Tracheal epithelial cell (primary cell): ENCODE measurements at places on chromosomes 1 and 21. TPM values are rescaled to one million over a fixed set of nuclear protein-coding genes. Genes with fewer than 3 reads are reported as not detected.

The PCAT6 gene
- 0.24 TPM in 1 of 2 replicates, not detected in the other for total RNA-seq

The TPRG1L gene
- total RNA-seq, result 17.6 and 18.1 TPM in 2 replicates

The CNIH3 gene
- total RNA-seq, result 1.7 TPM in 1 of 2 replicates, not detected in the other

The B4GALT3 gene
- 19.0 and 23.2 TPM in 2 replicates for total RNA-seq

The FAM163A gene
- not detected in 2 replicates for total RNA-seq

The ATP5PF gene
- total RNA-seq, result 27.7 and 51.4 TPM in 2 replicates

The NCAM2 gene
- under 0.01 and 1.5 TPM in 2 replicates for total RNA-seq

The CD52 gene
- total RNA-seq, result not detected in 2 replicates

The SPATA46 gene
- total RNA-seq, result not detected in 2 replicates

The LCK gene
- 0.24 TPM in 1 of 2 replicates, not detected in the other for total RNA-seq

The S100A11 gene
- 79.3 and 93.7 TPM in 2 replicates for total RNA-seq

The CASQ1 gene
- total RNA-seq, result not detected in 2 replicates

The ODR4 gene
- total RNA-seq, result 22.2 and 27.3 TPM in 2 replicates

The HMCN1 gene
- total RNA-seq, result 0.85 and 1.9 TPM in 2 replicates

The VASH2 gene
- total RNA-seq, result 0.24 TPM in 1 of 2 replicates, not detected in the other

The IER5 gene
- total RNA-seq, result 66.3 and 70.8 TPM in 2 replicates

The PRAMEF17 gene
- not detected in 2 replicates for total RNA-seq

The RCC2 gene
- 123 and 158 TPM in 2 replicates for total RNA-seq

The TFF3 gene
- total RNA-seq, result 0.24 TPM in 1 of 2 replicates, not detected in the other

The SYTL1 gene
- total RNA-seq, result 53.7 and 64.3 TPM in 2 replicates

The DISP3 gene
- total RNA-seq, result under 0.01 and 1.2 TPM in 2 replicates

The S100A7 gene
- 1.4 TPM in 1 of 2 replicates, not detected in the other for total RNA-seq

The DENND2D gene
- total RNA-seq, result 21.7 and 28.3 TPM in 2 replicates

The RNU1-2 gene
- under 0.01 TPM in 2 replicates for total RNA-seq

The PSEN2 gene
- 21.3 and 29.2 TPM in 2 replicates for total RNA-seq

The HORMAD1 gene
- 1.1 and 1.2 TPM in 2 replicates for total RNA-seq

The RGS16 gene
- 0.72 and 3.0 TPM in 2 replicates for total RNA-seq

The SLC1A7 gene
- total RNA-seq, result not detected in 2 replicates

The C8B gene
- total RNA-seq, result not detected in 2 replicates

The LMX1A gene
- not detected in 2 replicates for total RNA-seq

The SPATA21 gene
- total RNA-seq, result not detected in 2 replicates

The C21orf91 gene
- total RNA-seq, result 6.7 and 8.7 TPM in 2 replicates

The TNFAIP8L2 gene
- not detected in 2 replicates for total RNA-seq

The CNKSR1 gene
- 14.7 and 23.9 TPM in 2 replicates for total RNA-seq

The RGS8 gene
- not detected in 2 replicates for total RNA-seq
